ENCODE measurements at places on chromosomes 2 and 18.

GRCh38 chr2:2328848-2329247, 2.2 kb downstream of the MYT1L start:
- DNase-seq = no peak

DNA sequence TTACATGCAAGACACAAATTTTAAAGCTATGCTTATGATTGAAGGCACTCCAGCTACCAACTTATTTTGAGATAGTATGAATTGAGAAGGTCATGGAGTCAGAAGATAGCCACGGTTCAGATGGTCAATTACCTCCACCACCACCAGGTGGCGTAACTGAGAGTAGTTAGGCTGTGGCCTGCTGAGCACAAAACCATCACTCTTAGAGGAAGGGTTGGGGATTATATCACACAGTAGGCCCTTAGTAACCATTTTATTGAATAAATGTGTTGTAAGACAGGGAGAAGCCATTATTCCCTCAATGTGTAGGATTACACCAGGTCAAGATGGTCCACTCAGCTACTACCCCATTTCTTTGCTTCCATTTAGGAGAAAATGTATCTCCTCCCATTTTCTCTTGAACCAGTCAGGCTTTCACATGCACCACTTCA, 18.8 kb downstream of the KLHL41 start:
- peak; percentile 45 for DNase-seq

GRCh38 chr2:74004212-74005182, 19.8 kb downstream of the TET3 start:
- no peak for DNase-seq

DNA sequence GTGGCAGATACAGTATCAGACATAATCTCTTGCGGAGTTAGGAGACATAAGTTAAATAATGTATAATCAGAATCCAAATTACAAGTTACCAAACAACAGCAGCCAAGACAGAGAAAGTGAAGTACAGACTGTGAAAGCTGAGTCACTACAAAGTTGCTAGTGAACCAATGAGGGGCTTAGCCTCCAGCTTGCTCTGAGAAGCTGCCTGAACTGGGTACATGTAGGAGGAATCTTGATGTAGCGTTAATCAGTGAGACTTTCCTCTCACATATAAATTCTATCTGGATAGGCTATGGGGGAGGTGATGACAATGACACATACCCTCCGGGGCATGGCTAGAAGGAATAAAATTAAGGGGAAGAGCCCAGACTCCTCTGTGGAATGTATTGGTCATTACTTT, 1234.3 kb upstream of the DDX18 start:
- no peak for DNase-seq
